NCI-H2029 treated with DMSO at 0.1 percent for 48 hours (cell line): ENCODE measurements at places on chromosomes 13 and 19.

GRCh38 chr13:30877335-30877734 is 28.7 kb upstream of the MEDAG start:
- no peak for DNase-seq

DNA sequence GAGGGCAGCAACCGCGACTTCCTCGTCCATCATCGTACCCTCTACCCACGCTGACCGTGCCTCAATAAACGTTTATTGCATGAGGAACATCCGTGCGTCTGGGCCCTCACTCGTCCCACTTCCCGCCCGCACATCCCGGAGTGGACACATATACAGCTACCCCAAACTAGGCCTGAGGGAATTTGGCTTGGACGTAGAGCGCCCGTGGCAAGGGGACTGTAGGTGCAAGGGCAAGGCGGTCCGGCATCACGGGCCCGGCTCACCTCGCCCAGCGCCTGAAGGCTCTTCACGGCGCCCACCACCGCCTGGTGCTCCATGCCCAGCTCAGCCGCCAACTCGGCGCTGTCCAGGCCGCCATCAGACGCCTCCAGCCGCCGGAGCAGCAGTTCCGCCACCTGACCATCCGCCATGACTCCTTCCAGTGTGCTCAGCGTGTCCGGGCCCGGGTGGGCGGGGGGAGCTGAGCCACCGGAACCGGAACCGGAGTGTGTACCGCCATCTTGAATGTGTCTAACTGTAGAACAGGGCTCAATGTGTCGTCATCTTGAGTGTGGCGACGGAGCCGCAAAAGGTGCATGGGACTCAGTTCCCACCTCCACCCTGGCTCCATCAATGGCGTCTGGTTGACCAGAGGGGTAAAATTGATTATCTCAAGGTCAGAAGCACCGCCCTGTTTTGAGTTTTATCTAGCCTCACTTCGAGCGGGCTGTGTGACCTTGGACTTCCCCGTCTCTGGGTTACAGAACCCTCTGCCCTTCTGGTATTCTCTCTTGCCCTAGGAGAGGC is at the start of gene FARSA:
Gene FARSA, minus strand, starts transcription at position 425 of the 786 bp plus-strand sequence. Its CDS starts 15 bp downstream, at position 410.
- peak; percentile 79 for DNase-seq

- no peak for DNase-seq
Measured at GRCh38 chr19:35310811-35311465, 18.0 kb upstream of the CD22 start.

- peak; percentile 54 for DNase-seq
Measured at GRCh38 chr19:42176990-42177685, 40.3 kb downstream of the DEDD2 start.

- DNase-seq: no peak
Measured at GRCh38 chr13:36101157-36101556, 30.0 kb downstream of the DCLK1 start.

DNA sequence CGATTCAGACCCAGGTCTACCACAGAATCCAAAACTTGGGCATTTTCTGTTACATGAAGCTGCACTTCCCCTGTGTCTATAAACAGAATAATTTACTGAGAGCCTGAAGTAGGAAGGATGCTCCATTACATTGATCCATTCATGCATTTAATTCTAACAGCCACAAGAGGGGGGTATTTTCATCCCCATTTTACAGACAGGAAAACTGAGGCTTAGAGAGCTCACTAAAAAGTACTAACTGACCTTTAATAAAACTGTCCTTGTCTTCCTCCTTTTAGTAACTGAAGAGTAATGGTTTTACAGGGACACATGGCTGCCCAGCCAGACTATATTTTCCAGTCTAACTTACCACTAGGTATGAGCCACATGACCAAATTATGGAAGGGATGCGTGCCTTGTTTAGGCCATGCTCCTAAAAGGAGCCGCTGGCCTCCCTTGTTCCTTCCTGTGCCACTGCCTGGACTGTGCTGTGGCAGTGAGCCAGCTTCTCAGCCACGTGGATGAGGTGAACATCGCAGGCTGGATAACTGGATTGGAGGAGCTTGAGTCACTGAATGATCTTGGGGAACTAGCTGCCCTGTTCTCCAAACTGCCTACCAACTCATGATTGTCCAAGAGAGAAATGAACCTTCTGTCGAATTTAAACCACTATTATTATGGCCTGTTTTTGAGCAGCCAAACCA is 108.3 kb downstream of the DOCK9 start:
- DNase-seq: no peak

DNA sequence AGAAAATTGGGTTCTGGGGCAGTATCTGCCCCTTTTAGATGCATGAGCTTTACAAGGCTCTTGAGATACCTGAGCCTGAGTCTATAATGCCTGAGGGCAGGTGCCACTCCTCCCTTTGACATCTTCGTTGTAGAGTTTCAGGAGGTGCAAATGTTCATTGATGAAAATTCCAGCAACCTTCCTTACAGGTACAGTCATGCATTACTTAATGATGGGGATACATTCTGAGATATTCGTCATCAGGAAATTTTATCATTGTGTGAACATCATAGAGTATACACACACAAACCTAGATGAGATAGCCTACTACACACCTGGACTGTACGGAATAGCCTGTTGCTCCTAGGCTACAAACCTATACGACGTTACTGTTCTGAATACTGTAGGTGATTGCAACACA is 310.0 kb downstream of the SHISA2 start:
- no peak for DNase-seq

DNA sequence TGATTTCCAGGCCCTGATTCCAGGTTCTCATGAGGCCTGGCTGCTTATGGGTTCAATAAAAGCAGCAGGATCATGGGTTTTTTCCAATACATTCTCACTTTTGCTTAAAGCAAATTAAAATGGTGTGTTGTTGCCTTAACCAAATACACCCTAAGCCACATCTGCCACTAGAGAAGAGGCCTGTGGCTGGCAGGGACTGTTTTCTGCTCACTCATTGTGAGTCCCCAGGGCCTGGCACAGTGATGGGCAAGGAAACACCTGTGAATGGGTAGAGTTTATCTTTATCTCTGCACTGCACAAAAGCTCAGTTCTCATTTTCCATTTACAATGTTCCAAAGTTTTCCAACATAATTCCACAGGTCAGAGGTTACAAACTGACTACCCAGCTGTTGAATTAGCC is 726.0 kb downstream of the UQCRFS1 start:
- DNase-seq: no peak

DNA sequence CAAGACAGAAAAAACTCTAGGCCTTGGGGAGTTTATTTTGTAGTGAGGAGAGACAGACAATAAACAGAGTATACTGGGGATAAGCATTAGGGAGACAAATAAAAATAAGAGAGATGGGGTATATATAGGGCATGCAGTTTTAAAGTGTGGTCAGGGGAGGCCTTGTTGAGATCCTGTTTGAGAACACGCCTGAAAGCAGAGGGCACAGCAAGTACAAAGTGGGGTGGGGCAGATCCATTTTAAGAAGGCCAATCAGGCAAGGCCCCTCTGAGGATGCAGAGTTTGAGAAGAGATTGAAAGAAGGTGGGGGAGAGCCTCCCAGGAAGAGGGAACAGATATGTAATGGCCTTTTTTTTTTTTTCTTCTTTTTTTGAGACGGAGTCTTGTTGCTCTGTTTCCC is 2.1 kb downstream of the PPP2R1A start:
- no peak for DNase-seq

DNA sequence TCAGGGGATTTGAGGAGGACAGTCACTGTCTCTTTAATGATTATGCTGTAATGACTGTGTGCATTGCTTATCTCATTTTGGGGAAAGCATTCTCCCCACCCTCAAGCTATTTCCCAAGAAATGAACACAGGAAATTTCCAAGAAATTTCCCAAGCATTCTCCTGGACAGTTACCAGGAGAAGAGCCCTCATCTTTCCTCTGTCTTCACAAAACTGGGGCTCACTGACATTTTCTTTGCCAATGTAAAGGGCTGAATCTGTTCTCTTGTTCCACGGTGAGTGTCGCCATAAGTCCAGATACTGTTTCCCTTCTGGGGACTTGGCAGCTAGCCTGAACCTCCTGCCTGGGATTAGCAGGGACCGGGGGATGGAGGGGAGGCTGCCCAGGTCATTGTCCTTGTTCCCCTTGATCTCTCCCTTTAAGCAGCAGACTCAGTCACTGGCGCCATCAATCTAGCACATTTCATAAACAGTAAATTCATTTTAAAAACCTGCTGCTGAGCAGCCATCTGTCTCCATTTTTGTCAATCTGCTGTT is 172.8 kb downstream of the DNAJC15 start:
- no peak for DNase-seq

GRCh38 chr13:54705738-54706137 is 1677.1 kb downstream of the OLFM4 start:
- DNase-seq: no peak

- DNase-seq: no peak
Measured at GRCh38 chr19:1091544-1092175, 3.5 kb downstream of the POLR2E start.

DNA sequence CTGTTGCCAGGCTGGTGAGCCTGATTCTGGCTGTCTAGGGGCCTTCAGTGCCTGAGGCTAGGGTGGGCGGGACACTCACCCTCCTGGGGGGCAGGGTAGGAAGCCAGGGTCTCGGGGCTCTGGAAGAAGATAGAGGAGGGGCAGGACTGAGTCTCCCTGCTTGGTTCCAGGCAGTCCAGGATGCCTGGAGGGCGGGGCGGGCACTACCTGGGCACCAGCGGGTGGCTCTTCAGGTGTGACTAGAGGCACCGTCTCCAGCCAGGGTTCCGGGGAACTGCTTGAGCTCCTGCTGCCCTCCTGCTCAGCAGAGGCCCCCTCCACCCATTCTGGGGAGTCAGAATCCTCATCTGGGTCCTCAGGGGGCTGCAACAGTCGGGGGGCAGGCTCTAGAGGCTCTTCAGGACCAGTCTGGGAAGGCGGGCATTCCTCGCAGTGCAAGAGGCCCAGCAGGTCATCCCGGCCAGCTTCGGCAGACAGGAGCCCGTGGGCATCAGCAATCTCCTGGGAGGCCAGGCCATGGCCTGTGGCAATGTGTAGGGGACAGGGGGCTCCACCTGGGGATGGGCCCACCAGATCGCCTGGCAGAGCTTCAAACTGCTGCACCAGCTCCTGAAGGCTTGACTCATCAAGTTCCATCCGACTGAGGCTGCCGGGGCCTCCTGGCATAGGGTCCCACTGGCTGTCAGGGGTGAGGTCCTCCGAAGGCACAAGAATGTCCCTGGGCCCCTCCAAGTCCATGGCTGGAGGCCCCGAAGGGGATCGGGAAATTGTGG is 1.8 kb downstream of the APBA3 start:
- DNase-seq: no peak

DNA sequence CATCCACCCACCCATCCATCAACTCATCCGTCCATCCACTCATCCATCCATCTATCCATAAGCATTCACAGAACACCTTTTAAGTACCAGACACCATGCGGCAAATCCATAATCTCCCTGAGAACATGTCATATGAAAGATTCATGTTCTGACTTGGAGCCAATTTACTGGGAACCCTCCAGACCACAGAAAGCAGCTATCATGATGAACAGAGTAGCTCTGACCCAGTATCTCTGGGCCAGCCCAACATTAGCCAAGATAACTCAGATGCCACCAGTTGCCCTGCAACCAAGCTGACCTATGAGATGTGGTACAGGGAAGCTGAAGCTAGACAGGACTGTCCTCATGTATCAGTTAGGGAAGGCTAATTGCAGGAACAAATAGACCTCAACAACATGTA is 51.3 kb downstream of the ALOX5AP start:
- no peak for DNase-seq

DNA sequence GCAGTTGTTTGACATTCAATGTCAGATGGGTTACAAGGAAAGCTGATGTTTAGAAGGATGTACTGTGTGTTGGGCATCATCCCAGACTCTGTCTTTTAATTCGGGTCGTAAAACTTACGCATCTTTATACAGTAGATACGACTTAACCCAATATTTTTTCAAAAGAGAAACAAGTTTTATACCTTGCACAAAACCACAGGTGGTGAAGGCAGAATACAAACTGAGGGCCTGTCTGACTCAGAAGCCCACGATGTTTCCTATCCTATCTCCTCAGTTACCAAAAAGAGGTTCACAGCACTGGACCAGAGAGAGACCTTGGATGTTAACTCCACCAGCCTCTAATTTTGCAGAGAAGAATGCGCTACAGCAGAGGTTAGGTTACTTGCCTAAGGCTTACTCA is 477.0 kb downstream of the FOXO1 start:
- DNase-seq: no peak
